Inflammatory macrophage treated with lipopolysaccharide for 1 hour (primary cell): ENCODE measurements at places on chromosomes 12 and 14.
A peak's percentile ranks its signal among the peaks of the same experiment; 100 is the strongest.

GRCh38 chr14:73640796-73641365 lies 3.9 kb upstream of the DNAL1 start:
- DNase-seq: no peak

- DNase-seq: no peak
Observed at GRCh38 chr12:114506651-114507050, 100.7 kb upstream of the TBX5 start.

DNA sequence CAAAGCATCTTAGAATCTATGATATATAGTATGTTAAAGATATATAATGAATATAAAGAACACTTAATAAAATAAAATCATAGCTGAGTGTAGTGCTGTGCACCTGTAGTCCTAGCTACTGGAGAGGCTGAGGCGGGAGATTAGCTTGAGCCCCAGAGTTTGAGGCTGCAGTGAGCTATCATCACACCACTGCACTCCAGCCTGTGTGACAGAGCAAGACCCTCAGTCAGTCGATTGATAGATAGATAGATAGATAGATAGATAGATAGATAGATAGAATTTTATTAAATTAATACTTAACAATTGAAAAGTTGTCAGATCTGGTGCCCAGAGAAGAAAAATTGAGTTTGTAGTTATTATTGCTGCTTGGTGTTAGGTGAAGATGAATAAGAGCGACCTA lies 40.0 kb downstream of the CNOT2 start:
- DNase-seq: no peak

GRCh38 chr12:21697904-21698630 lies 40.4 kb upstream of the LDHB start:
- peak; percentile 5 for DNase-seq

GRCh38 chr12:131442337-131442918 lies 268.5 kb upstream of the SFSWAP start:
- DNase-seq: no peak

DNA sequence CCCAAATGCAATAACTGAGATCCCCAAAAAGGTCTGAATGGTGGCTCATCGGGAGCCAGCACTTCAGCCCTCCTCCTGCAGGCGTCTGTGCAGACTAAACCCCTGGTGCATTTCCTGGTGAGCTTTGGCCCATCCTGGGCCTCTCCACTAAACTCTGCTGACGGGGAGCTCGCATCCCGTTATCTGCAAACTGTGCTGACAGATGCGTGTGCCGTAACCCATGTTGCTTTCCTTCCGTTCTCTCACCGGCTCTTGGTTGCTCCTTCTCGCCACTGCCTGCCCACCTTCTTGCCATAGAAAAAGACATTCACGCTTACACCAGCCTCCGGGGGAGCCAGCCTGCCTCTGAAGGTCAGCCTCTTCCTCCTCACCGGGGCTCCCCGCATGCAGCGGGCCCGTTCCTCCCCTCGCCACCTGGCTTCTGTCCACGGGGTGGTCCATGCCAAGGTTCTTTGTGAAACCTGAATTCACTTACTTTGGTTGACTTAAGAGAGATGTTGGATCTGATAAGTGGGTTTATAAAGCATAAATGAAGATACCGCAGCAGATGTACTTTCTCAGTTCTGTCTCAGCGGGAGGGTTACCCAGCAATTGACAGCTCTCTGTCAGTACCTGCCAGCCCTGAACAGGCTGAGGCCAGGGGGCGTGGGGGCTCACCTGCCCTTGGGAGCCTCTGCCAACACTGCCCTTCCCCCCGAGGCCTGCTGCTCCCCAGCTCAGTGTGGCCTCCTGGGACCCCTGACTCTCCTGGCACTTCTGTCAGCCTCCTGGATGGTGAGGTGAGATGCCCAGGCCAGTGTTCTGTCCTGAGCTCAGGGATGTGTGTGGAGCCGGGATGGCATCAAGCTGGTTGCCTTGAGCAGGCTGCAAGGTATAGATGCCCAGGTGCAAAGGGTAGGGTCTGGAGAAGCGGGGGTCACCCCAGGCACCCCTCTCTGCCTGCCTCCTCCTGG lies 14.2 kb downstream of the ZFYVE21 start:
- no peak for DNase-seq

DNA sequence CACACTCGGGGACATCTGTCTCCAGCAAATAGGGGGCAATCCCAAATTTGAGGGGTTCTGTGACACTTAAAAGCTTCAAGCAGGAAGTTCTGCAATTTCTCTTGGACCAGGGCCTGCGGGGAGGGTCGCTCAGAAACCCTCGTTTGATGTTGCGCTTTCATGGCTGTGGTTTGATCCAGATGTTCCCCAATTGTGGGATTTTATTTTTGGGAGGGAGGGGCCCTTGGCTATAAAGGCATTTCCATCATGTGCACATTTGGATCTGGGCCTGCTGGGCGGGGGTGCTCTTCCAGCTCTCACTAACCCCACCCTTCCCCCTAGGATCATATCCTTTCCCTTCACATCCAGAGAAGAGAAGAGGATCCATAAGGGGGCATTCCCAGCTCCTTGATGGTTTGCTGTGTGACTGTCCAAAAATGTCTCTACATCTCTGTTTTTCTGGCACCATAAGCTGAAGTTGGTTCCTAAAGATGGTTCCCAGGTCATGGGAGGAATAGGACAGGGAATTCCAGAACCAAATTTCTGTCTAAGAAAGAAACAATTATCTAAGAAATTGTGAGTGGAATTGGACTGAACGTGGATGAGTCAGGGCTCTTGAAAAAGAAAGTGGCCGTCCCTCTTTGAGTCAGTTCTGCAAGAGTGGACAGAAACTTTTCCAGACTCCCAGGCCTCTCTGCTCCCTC lies 47.2 kb downstream of the SMUG1 start:
- DNase-seq: no peak

DNA sequence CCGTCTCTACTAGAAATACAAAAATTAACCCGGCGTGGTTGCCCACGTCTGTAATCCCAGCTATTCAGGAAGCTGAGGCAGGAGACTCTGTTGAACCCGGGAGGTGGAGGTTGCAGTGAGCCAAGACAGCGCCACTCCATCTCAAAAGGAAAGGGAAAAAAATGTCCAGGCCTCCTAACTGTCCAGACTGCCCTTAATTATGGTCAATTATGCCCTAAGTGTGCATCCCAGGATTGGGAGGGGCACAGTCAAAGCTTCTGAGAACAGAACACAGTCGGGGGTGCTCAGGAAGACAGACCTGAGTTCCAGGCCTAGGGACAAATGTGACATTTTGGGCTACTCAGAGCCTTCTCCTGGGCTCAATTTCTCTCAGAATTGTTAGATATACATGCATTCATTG lies 31.8 kb upstream of the SMUG1 start:
- DNase-seq: no peak

DNA sequence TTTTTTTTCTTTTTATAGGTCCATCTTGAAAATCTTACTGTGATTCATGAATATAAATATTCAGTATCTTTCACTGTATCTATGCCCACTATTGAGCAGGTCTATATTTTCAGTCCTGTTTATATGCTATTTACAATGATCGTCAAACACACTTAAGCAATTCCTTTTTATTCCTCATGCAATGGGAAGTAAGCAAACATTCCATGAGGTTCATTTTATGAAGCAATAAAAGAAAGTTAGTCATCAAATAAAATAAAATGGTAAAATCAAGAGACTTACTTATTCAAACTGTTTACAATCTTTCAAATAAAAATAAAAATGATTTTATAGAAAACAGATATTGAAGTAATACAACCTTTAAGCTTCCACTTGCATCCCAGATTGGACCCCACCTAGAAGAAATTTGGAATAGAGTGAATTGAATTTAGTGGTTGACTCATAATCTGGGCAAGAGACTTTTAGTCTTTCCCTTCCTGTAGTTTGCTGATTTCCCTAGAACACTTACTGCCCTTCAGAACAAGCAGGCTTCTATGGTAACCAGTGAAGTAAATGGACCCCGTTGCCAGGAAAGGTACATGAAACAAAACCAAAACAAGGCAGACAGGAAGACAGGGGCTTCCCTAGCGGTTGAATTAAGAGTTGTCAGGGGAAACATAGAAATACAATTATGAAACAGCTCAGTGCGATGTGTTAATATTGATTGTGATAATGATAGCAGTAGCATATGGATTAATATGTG lies 241.0 kb upstream of the ATP2B1 start:
- DNase-seq: peak; percentile 58

GRCh38 chr12:38587594-38587993 lies 271.0 kb downstream of the ALG10B start:
- DNase-seq: peak; percentile 88

GRCh38 chr12:5588591-5588990 lies 156.7 kb downstream of the NTF3 start:
- no peak for DNase-seq

DNA sequence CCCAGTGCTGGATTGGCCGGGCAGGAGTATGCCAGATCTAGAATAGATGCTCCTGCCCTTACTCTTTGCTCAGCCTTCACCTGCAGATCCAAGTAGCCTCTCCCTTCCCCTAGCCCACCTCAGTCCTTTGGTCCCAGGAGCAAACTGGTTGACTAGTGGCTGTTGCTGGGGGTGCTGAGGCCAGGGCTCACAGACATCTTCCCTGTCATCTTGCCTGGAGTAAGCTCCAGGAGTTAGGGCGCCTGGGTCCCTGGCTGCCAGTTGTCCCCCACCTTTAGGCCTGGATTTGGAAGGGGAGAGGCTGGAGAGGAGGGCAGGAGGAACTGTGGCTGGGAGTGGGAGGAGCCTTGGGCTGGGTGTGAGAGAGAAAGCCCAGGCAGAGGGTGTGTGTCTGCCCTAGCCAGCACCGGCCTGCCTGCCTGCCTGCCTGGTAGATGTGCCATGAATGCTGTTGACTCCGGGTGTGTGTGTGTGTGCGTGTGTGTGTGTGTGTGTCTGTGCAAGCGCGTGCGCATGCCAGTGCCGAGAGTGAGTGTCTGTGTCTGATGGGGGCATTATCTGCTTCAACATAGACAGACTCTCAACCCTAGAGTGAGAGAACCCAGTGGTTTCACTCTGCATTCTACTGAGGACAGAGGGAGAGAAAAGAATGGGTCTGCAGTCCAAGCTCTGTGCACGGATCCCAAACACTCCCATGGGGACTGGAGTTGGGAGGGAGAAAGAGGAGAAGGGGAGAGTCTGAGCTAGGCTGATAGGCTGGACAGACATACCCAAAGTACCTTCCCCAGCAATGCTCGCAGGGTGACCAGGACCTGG lies 845 bp upstream of the RARG start:
- no peak for DNase-seq

GRCh38 chr14:101599234-101599885 lies 38.1 kb downstream of the DIO3 start:
- no peak for DNase-seq

GRCh38 chr12:15234508-15234907 lies 13.3 kb upstream of the RERG start:
- no peak for DNase-seq

DNA sequence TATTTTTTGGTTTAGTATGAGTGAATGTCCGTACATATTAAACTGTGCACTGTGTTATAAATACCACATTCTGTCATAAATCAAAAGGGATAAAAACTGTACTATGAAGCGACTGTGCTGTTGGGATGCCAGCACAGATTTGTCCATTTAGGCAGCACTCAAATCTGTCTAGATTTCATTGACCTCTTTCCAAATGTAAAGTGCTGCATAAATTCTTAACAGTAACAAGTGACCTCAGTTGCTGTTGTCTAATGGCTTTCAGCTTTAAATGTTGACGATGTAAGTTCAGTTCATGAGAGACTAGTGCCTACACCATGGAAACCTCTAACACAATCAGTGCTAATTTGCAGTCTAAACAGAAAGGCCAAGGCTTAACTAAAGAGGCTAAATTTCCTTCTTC lies 531.4 kb upstream of the LMO3 start:
- DNase-seq: no peak

DNA sequence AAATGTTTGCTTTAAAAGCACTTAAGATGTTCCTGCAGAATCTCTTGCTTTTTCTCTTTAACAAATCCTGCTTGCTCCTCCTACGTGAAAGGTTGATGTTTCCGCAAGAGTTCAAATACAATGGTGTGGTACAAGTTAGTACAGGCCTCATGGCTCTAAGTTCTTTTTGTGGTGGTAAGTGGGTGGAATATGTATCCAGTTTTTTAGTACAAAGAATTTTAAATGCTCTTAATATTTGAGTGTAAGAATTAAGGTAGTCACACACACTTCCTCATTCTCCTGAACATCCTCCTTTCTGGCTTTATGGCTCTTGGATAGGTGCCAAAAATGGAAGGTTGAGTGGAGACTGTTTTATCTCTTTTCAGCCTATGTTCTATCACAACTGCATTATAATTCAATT lies 1.8 kb downstream of the OTOGL start:
- no peak for DNase-seq

DNA sequence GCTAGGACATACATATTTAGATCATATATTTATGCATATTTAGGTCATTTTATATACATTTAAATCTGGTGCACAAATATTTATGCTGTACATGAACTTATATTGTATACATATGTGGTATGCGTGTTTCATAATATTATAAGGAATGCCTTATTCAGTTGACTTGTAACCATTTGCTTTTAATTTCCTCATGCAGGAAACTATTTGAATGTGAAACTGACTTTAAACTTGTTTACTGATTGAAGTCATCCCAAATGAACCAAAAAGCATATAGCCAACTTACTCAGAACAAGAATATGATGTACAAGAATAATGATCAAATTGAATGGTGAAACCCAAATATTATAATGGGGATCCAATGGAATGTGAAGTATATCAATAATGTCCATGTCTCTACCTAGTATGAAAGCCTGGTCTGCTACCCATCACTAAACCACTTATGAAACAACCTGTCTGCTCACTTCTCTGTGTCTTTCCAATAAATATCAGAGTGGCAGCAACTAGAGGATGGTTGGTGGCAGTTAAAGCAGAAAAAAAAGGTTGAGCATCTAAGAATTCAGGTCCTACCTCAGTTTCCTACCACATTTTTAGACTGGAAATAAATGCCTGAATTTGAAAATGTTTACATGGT lies 38.3 kb downstream of the RPS6KA5 start:
- DNase-seq: no peak

DNA sequence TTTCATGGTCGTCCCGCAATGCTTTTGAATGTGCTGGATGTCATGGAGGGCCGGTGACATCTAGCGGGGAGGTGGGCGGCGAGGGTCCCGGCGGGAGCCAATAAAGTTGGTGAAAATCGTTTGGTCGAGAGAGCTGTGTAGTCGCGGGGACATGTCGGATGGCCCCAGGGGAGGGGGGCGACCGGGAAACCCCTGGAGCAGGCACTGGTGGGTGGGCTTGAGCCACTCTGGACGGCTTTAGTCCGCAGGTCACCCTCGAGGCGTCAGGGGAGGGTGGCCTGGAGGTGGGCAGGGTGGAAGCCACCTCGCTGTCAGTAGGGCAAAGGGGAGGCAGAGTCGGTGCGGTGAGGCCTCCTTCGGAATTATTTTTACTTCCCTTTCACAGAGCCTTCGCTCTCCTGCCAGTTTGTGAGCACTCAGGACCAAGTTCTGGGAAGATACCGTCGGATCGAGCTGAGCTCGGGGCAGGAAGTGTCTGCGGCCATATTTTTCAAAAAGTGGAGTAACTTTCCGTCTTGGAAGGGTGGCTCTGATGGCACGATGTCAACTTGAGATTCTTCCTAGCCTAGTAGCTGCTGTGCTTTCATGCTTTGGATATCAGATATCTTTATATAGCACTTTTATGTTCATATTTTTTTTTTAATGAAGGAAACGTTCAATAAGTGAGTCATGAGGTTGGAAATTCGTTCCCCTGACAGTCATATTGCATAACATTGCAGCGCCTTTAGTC lies 28.2 kb downstream of the WBP11 start:
- DNase-seq: peak; percentile 55

- DNase-seq: no peak
Observed at GRCh38 chr12:85956081-85956480, 82.0 kb downstream of the NTS start.
